Activated CD4-positive, CD25-positive, alpha-beta regulatory T cell treated with anti-CD3 and anti-CD28 coated beads, Interleukin-2, amount 50 U/mL, for 24 hours (primary cell): ENCODE measurements at places on chromosomes 12 and 14.

DNA sequence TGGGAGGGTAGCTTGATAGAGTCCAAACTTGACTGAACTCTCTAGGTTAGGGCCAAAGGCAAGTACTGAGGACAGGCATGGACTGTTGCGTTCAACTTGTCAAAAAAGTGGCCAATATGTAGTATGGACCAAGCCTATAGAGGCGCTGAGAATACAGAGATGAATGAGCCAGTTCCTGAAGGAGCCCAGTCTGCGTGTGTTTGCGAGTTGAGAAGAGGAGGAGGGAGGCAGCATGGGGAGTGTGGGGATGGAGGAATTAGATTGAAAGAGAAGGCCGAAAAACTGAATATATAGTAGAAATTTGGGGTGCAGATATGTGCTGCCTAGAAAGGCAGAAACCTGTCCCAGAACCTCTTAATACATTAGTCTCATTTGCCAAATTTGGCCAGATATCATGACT is 412.4 kb downstream of the PCNX1 start:
- ATAC-seq, result no peak

GRCh38 chr14:76769636-76770292 is 8.5 kb downstream of the VASH1 start:
- ATAC-seq, result no peak

DNA sequence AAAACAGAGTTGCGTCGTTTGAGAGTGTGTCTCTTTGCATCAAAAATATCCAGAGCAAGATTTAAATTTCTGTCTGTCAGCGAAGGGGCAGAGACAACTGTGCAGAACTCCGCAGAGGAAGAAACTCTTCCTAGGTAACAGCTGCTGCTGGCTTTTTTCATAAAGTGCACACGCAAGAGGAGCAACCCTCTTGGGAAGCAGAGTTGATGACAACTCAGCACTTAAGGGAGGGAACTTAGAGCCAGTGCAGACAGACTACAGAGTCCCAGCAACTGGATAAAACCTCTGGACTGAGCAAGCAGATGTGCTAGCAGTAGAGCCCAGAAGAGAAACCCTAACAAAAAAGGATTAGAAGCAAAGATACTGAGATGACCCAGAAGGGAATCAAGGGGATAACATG is 337.1 kb downstream of the PCNX1 start:
- ATAC-seq, result no peak

- ATAC-seq, result no peak
Observed at GRCh38 chr14:29800961-29801360, 126.7 kb downstream of the PRKD1 start.

GRCh38 chr12:26369588-26369987 is 174.2 kb downstream of the SSPN start:
- no peak for ATAC-seq

GRCh38 chr12:16175840-16176239 is 101.6 kb downstream of the SLC15A5 start:
- no peak for ATAC-seq

GRCh38 chr14:105842105-105842504 is 315.7 kb downstream of the TMEM121 start:
- ATAC-seq, result no peak

GRCh38 chr12:115155665-115156645 is 472.0 kb upstream of the TBX3 start:
- no peak for ATAC-seq

GRCh38 chr12:47110718-47111391 is 31.1 kb upstream of the AMIGO2 start:
- ATAC-seq, result no peak

DNA sequence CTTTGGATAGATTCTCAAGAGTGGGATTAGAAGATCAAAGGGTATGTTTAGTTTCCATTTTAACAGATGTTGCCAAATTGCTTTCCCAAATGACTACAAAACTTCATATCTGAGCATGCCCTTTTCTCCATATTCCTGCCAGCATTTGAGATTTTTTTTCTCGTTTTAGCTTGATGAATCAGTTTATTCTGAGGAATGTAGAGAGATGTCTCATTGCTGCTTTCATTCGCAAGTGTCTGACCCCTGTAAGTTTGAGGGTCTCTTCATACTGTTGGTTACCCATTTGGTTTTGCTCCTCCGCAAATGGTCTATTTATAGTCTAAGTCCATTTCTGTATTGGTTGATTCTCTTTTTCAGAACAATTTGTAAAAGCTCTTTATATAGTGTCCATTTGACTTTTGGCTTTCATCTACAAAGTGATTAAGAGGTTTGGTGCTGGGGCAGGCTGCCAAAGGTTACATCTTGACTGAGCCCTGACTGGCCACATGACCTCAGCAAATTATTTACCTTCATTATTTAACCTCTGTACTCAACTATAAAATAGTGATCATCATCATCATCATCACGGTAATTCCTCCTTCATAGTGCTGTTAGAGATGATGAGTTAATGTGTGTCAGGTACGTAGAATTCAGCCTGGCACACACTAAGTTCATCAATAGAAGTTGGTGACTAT is 33.6 kb downstream of the HCAR2 start:
- ATAC-seq, result no peak

DNA sequence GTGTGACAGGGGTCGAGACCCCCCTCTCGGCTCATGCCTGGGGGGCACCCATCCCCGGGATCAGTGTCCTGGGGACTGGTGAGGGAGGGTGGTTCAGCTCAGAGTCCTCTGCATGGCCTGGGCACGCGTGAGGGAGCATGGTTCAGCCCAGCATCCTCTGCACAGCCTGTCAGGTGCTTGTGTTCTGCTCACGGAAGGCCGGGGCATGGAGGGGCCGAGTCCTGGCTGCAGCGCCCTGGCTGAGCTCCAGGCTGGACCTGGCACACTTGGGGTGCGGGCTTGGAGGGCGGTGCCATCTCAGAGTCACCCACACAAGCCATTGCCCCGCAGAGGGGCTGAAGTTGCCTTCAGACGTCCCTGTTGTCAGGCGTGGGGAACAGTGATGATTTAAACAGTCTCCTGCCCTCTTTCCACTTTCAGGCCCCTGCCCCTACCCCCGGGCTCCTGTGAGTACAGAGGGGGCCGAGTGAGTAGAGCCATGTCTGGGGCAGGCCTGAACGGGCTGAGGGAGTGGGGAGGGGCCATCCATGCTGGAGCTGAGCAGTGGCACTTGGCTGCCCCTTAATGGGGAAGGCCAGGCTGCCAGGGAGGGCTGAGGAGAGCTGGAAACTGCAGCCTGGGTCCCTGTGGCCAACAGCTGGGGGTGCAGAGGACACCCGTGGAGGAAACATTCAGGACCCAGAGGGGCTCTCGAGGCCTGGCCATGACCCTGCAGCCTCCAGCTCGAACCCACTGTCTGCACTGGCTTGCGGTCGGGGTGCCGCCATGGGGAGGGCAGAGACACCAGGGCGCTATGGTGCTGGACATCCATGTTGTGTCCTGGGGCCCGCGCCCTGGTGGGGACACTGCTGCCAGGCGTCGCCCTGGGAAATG is 22.5 kb downstream of the FBRSL1 start:
- no peak for ATAC-seq

GRCh38 chr14:76953311-76953945 is 75.1 kb downstream of the IRF2BPL start:
- ATAC-seq, result peak; percentile 9

DNA sequence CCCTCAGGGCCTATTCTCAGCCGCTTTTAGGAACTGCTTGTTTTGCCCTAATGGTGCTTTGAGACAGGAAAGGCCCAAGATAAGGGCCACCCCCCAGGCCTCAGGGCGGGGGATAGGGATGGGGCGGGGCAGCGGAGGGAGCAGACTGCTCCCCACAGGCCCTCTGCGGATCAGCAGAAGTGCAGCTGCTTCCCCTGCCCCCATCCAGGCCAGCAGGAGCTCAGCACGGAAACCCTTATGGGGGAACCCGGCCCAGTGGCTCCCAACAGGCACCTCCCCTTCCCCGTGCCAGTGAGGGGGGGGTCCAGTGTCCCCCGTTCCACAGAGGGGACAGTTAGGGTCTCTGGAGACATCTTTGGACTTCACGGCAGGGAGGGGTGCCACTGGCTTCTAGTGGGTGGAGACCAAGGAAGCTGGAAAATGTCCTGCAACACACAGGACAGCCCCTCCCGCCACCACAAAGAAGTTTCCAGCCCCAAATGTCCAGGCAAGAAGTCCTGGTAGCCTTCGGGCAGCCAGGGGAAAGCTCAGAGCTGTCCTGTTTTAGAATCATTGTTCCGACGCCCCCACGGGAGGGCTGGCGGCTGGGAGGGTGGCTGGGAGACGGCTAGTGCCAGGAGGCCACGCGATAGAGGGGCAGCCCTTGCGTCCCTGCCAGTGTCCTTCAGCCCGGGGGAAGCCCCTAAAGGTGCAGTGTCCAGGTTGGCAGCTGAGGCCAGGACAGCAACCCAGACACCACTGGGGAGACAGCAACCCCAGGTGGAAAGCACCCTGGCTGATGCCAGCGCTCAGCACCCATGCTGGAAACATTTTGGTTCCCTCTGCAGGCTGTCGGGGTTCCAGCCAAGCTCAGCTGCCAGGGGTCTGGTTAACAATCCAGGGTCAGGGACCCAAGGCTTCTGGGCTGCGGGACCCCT is 10.4 kb upstream of the GPR132 start:
- peak; percentile 30 for ATAC-seq

- ATAC-seq, result no peak
Observed at GRCh38 chr12:120118321-120119061, 1.9 kb upstream of the RAB35 start.

DNA sequence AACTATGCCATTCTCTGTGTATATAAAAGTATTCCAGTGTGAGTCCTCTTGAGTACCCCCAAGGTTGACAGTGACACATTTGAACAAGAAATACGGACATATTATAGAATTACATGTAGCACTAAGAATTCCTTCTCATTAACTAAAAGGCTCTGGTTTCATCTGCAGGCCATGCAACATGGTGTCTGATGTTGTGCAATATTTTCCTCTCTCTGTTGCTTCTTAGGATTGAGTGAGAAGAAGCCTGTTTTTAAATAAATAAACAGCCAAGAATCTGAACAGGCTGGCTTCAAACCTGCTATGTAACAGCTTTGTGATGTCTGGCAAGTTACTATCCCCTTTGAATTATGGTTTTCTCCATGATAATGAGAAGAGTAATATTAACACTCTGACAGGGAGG is 22.2 kb upstream of the CCER1 start:
- no peak for ATAC-seq

DNA sequence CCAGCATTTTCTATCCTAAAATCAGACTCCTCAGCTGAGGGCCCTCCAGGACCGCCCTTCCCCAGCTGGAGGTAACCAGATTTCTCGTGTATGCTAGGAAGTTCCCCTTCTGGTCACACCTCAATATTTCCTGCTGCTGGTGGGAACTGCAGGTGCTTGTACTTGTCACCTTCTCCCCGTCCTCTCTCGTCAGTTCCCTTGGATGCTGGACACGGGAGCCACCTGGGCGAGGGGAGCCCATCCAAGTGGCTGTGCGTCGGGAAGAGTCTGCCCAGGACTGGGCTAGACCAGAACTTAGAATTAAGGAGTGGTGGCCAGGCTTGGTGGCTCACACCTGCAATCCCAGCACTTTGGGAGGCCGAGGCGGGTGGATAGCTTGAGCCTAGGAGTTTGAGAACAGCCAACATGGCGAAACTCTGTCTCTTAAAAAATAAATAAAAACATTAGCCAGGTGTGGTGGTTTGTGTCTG is 23.2 kb upstream of the KIF26A start:
- no peak for ATAC-seq

GRCh38 chr12:42235426-42235825 is 2.6 kb downstream of the YAF2 start:
- ATAC-seq, result no peak

GRCh38 chr12:102114212-102114611 is 5.7 kb downstream of the NUP37 start:
- ATAC-seq, result no peak

- peak; percentile 68 for ATAC-seq
Observed at GRCh38 chr12:31890295-31891285, 68.6 kb upstream of the RESF1 start.

- no peak for ATAC-seq
Observed at GRCh38 chr12:69886715-69887114, 61.7 kb downstream of the MYRFL start.

GRCh38 chr12:107469011-107469410 is 216.6 kb upstream of the PWP1 start:
- ATAC-seq, result no peak

- no peak for ATAC-seq
Observed at GRCh38 chr12:2238111-2238510, 185.3 kb downstream of the CACNA1C start.

- ATAC-seq, result no peak
Observed at GRCh38 chr12:26523708-26524150, 309.3 kb downstream of the ITPR2 start.

DNA sequence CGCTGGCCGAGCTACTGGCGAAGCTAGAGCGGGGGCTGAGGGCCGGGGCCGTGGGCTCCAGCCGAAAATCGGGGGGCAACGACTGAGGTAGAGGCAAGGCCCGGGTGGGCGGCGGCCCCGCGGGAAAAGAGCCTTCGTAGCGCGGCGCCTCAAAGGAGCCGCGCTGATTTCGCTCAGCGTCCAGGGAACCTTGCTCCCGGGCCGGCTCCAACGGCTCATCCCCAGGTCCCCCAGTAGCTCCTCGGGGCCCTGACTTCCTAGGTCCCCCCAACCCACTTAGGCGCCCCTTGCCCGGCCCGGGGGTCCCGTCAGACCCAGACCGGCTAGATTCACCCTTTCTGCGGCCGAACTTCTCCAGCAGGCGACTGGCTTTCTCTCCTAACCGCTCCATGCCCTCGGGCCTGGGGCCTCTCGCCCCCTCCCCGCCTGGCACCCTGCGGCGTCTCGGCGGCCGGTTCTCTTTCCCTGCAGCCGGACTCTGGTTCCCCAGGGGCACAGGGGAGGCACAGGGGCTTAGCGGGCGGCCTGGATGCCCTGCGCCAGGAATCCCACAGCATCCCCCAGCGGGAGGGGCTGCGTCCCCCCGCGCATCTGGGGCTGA is 375 bp downstream of the AJUBA start:
- ATAC-seq, result no peak

- ATAC-seq, result no peak
Observed at GRCh38 chr12:51661836-51662235, 70.8 kb downstream of the SCN8A start.

DNA sequence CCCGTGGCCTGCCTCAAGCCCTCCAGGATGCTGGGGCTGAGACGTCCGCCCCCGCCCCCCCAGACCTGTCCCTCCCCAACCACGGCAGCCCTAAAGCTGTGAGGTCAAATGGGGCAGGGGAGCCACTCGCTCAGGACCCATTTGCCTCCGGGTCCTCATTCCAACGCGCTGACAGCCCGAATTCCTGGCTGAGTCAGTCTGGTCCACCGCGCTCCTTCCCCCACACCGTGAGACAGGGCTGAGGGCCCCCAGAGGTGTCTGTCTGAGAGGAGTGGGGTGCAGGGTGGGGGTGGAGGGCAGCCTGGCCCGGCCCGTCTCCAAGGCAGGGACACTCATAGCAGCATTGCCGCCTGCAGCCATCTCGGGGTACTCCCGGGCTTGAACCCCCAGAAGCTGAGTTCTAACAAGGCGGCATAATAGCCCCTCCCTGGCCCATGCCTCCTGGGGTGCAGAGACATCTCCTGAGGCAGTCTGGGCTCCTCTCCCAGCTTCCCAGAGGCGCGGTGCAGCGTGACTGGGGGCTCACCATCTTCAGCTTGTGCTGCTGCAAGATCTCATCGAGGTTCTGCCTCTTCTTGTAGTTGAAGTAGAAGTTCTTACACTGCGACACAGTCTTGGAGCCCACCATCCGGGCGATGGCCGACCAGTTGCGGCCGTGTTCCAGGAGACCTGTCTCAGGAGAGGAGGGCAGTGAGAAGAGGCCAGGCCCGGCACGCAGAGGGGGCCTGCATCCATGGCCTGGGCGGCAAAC is 90.5 kb downstream of the RFLNA start:
- no peak for ATAC-seq

- ATAC-seq, result no peak
Observed at GRCh38 chr14:63891148-63891975, 38.6 kb downstream of the SYNE2 start.

- peak; percentile 64 for ATAC-seq
Observed at GRCh38 chr12:110102255-110102654, 21.9 kb upstream of the IFT81 start.
